Jurkat, Clone E6-1 (cell line): ENCODE measurements at places on chromosomes 7 and 10.

- no peak for DNase-seq
These were observed 42.2 kb downstream of the MINDY4 start for GRCh38 chr7:30813466-30813865.

- no peak for DNase-seq
These were observed 337.0 kb upstream of the PRKCQ start for GRCh38 chr10:6917125-6917524.

DNA sequence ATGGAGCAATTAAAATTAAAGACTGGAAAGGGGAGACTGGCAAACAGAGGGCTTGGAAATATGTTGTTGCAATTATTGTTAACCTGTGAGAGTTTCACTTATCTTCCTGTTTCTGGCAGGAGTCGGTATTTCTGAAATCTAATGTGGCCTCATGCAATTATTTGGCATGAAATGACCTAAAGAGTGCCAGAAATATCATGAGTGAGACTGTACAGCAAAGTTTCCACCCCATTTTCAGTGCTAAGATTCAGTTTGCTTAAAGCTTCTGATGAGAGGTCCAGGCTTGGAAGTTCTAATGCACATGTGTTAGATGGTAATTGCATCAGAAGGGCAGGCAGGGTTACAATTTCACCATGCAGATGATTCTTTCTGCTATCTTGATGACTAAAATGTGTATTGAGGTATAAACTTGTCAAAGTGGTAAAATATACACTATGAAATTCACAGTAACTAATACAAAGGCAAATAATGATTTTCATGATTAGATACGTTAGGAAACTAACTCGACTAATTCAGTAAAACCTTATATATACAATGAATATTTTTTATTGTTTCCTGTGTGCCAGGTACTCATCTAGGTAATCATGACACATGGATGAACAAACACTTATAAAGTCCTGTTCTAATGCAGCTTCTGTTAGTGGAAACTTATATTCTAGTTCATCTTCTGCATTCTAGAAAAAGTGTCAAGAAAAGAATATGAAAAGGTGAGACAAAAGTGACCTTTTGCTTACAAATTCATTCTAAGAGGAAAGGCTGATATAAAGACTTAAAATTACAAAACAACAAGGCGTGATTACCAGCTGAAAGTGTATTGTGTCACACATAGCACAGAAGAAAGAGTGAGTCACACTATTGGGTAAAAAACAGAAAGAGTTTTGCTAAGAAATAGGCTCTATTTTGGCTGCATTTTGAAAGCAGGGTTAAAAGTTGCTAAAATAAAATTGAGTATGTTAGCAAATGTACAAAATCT lies 533.4 kb upstream of the SEMA3D start:
- no peak for DNase-seq

DNA sequence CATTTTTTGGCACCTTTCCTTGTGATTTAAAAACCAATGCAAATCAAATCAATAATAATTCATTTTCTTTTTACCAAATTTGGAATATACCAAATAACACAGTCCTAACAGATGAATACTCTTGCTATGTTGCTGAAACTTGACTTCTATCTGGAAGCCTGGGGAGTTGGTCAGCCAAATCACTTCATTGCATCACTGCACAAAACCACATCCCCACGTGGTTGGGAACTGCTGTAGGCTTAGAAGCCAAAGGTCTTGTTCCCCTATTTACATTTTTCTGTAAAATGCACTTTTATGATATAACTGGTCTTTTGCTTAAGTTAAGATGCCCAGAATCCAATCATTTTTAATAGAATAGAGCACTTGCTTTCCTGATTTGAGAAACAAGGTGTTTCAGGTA lies 15.2 kb downstream of the GPR85 start:
- no peak for DNase-seq

GRCh38 chr10:82856957-82857613 lies 982.1 kb downstream of the NRG3 start:
- no peak for DNase-seq

GRCh38 chr7:33971106-33971505 lies 65.8 kb downstream of the BMPER start:
- DNase-seq, result peak; percentile 35

GRCh38 chr7:1463676-1464223 lies 4.5 kb upstream of the MICALL2 start:
- DNase-seq, result no peak

DNA sequence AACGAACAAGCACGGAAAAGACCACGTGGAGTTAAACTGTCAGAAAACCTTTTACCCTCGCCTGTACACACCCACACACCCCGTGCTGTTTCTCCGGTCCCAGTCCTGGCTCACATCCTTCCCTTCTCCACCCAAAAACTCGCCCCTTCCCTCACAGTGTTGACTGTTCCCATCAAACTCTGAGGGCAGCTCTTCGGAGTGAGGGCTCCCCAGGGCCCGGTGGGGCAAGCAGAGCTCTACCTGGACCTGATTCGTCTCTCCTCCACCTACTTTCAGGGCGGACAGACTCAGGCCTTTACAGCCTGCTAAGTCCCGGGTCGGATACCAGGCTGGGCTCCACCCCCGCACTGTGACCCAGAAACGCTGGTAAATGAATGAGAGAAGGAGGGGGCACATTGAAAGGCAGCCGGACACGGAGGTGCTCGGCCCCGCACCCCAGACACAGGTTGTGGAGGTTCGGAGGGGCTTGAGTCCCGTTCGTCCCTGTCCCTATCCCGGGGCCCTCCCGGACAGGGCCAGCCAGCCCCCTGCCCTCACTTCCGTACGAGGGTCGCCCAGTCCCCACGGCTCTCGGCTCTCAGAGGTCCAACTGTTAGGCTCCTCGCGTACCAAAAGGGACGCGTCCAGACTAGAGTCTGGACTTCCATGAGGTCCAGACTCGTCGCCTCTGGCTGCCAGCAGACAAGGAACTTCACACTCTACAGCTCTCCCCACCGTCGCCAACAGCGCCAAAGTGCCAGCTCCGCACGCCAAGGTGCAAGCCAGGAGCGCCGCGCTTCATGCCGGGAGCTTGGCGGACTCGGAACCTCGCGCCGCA lies 31.7 kb upstream of the ASL start:
- DNase-seq, result no peak

- peak; percentile 88 for DNase-seq
These were observed 133.6 kb downstream of the CUBN start for GRCh38 chr10:16995867-16996529.

DNA sequence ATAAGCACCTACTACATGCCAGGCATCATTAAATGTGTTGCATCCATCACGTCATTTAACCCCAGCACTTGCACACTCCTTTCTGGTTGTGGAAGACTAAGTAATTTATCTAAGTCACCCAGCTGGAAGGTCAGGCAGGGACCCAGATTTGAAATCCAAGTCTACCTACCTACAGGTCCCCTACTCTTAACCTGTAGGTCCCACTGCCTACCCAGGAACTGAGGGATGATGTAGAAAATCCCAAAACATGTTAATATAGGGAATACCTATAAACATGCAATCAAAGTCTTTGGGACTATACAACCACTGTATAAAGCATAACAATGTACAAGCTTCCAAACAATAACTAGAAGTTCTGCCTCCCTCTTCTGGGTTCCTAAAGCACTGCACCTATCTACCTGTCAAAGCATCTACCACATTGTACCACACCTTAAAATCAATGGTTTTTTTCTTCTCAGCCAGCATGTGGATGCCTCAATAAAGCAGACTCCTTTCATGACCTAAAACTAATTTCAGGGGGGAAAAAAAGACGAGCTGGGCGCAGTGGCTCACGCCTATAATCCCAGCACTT lies 5.6 kb downstream of the IL6 start:
- no peak for DNase-seq

DNA sequence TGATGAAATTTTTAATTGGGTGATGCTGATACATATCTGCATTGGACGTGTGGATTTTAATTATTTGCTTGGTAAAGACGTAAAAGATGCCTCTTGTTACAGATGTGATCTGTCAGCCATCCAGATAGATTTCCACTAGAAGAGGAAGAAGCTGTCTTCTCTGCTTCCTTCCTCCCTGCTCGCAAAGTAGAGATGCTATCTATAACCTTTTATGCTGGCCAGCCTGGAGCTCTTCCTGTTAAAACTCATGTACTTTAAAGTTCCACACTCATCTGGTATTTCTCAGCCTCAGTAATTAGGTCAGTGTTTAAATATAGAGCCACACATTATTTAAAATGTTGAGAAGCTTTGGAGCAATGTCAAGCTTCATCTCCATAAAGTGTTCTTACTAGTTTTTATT lies 51.2 kb upstream of the TMEM229A start:
- DNase-seq, result no peak

DNA sequence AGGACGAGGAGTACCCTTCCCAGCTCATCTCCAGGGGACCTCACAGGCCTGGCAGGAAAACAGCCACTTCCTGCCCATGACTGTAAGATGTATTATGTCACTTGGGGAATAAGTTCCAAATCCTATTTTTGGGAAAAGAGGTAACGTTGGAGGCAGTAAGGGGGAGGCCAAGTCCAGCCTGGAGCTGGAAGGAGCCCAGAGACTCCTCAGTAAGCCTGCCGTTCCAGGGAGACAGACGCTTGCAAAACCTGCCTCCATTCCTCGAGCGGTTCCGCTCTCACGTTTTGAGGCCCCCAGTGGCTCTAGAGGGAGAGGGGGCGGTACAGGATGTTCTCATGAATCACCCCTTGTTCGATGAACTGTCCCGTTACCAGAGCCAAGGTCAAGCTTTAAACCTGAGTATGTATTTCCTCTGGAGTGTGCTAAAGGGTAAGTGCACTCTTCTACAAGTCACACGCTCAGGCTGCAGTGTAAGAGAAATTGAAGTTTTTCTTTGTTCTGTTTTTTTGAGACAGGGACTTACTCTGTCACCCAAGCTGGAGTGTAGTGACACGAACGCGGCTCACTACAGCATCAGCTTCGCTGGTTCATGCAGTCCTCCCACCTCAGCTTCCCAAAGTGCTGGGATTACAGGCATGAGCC lies 45.5 kb upstream of the CYTH3 start:
- no peak for DNase-seq

DNA sequence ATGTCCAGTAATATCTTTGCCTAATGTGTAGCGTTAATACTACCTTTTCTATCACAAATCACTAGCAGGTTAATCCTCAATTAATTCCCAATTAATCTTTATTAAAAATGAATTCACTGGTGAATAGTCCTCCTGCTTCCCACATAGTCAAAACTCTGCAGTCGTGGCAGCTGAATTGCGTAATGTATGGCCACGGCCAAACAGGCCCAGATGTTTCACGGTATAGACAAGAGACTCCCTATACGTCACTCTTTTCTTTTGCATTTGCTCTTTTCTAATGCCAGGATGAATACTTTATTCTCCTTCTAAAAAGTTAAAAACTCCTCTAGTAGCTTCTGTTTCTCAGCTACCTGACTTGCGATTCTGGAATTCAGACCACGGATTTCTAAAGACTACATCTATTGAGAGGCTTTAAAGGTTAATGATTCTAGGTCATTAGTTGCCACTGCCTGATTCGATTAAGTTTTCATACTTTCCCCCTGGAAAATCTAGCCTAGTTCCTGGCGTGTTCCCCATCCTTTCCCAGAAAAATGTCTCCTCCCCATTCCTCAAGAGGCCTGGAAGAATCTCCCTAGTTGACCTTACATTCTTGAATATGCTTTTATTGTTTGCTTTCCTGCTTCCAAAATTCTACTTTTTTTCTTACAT lies 16.9 kb downstream of the MEOX2 start:
- no peak for DNase-seq

- DNase-seq, result no peak
These were observed 233.9 kb downstream of the RPS24 start for GRCh38 chr10:78267598-78267997.

- DNase-seq, result no peak
These were observed 118.0 kb upstream of the PRSS58 start for GRCh38 chr7:142375710-142376313.
